Left cardiac atrium (tissue), 4 donors: ENCODE measurements at places on chromosomes 4 and X.

- no peak for DNase-seq
These were observed 17.3 kb upstream of the RPS6KA6 start for GRCh38 chrX:84205276-84205675.

GRCh38 chr4:88643932-88644331, 51.7 kb downstream of the HERC3 start:
- DNase-seq, result no peak

GRCh38 chr4:87570290-87570805, 38.0 kb upstream of the DSPP start:
- no peak for DNase-seq

DNA sequence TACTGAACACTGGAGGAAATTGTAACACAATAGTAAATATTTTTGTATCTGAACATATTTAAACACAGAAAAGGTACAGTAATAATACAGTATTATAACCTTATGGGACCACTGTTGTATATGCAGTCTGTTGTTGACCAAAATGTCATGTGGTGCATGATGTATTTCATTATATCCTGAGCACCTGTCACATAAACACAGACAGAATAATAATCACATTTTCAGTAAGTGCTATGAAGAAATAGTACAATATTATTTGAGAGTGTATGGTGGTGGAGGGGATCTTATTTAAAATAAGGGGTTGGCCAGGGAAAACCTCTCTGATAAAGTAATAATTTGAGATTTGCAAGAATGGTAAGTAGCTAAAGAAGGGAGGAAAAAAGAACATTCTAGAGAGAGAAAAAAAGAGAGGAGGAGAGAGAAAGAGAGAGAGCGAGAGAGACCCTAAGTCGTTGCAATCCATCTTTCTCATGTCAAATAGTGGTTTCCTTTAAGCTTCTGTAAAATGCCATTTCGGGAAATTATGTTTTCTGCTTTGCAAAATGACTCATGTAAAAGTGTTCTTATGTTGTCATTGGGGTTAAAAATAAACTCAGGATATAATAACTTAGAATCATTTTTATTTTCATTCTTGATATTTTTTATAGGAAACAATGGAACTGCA, 19.3 kb upstream of the CLNK start:
- no peak for DNase-seq

DNA sequence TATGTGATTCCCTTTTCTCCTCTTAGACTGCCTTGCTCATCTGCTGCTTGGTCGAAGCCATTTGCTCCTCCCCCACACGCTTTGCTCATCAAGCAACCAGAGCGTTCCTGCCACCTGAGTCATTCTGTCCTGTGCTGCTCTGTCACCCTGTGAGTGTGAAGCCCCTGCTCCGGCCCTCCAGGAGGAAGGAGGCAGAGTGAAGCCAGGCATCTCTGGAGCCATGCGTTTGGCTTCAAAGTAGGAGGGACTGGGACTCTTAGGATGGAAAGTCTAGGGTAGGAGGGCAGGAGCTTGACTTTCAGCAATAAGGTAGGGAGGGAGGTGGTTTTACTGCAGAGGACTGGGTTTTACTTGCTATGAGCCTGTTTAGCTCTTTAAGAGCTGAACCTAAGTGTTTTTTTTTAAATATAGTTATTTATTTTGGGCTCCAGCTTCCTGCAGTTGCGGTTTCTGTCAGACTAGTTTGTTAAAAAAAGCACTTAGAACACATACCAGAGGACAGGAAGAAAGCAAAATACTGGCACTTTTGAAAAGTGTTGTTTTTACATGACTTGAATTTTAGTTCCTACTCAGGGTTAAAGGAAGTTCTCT, 63.6 kb downstream of the SPINK2 start:
- peak; percentile 28 for DNase-seq
